Stimulated activated CD8-positive, alpha-beta memory T cell treated with anti-CD3 and anti-CD28 coated beads, Interleukin-12 subunit alpha, Interleukin-12 subunit beta, amount 100 ng/mL, for 1 hour (primary cell): ENCODE measurements at places on chromosomes 4 and X.

- no peak for DNase-seq
Measured at GRCh38 chr4:148079961-148080360, 348.1 kb downstream of the ARHGAP10 start.

DNA sequence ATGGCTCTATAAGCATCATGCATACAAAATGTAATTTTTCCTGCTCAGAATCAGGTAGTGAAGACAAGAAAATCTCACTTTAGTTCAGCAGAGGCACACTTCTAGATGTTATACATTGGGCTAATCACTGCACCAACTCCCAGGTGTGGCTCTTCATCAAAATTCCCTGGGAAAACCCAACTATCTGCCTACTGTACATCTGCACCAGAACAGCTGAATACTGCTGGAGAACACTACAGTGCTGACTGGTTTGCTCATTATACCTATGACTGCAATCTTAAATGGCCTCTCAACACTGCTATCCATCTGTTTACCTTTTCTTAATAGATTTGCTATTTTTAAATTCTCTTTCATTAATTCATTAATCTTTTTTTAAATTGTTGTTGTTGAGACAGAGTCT lies 92.0 kb downstream of the UGT8 start:
- DNase-seq: no peak

DNA sequence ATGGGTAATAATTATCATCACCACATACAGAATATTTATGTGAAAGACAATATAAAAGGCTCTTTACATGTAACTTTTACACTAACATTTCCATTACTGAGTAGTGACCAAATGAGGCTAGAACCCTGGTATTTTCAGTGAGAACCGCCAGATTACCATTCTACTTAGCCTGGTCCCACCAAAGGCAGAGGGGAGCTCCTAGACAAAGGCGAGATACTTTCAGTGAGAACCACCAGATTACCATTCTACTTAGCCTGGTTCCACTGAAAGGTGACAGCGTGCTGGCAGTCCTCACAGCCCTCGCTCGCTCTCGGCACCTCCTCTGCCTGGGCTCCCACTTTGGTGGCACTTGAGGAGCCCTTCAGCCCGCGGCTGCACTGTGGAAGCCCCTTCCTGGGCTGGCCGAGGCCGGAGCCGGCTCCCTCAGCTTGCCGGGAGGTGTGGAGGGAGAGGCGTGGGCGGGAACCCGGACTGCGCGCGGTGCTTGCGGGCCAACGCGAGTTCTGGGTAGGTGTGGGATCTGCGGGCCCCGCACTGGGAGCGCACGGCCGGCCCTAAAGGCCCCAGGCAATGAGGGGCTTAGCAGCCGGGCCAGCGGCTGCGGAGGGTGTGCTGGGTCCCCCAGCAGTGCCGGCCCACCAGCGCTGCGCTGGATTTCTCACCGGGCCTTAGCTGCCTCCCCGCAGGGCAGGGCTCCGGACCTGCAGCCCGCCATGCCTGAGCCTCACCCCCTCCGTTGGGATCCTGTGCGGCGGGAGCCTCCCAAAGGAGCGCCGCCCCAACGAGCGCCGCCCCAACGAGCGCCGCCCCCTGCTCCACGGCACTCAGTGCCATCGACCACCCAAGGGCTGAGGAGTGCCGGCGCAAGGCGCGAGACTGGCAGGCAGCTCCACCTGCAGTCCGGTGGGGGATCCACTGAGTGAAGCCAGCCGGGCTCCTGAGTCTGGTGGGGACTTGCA lies 1276.1 kb downstream of the PCDH7 start:
- DNase-seq: no peak

DNA sequence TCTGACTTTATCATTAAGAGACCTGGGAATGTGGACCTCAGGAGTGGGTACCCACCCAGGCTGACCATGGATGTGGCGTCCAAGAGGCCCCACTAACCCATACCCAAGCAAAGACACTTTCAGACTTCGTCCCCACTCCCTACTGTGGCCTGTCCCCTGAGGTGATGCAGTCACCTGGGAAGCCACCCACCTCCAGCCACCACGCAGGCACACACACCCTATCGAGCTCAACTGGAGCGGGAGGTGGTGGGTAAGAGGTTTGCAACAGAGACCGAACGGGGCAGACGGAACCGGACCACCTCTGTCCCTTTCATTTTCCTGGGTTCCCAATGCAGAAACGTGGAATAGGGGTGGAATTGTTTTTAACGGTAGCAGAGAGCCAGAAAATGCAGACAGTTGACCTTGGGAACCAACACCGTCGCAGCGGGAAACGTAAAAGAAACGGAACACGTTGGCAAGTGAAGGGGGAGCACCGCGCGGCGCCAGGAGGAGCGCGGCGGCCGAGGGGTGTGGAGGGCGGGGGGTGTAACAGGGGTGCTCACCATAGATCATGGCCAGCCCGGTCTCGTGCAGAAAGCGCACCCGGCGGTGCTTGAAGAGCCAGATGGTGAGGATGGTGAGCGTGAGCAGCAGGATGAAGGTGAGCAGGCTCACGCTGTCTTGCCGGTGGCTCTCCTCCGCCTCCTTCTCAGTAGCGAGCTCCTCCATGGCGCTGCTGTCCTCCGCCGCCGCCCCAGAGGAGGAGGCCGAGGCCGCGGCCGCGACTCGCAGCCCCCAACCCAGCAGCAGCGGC lies 559 bp downstream of the SLC9A7 start:
- no peak for DNase-seq

GRCh38 chr4:103046416-103047290 lies 27.1 kb upstream of the SLC9B1 start:
- no peak for DNase-seq
